Caco-2 (cell line): ENCODE measurements at places on chromosomes 2 and 18. TPM values are rescaled to one million over a fixed set of nuclear protein-coding genes. Genes with fewer than 3 reads are reported as not detected.

DNA sequence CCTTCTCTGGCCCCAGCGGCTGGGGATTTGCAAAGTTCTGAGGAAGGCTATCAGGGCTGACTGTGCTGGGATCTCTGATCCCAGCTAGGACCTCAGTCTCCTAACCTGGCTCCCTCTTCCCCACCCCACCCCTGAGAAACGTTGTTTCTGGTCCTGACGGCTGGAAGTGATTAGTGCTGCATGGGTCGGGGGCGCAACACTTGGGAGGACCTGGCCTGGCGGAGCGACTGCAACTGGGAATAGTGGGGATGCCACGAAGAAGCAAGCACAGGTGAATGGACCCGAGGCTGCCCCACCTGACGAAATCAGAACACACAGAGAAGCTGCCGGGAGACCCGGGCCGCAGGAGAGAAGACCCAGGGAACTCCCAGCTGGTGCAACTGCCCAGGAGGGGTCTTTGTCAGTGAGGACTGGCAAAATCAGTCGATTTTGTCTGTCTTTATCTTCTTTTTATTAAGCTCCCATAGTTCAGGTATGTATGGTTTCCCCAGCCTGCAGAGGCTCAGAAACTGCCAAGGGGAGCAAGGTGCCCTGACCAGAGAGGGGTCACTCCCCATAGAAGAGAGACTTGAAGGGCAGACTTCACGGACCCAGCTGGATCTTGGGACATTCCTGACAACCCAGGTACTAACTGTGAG is 656 bp upstream of the LBX2 start:
- no peak for DNase-seq
- H3K27me3 ChIP-seq = no peaks in the 10 kb centered on the region
- H3K4me1 ChIP-seq = peaks cover 50% of the 10 kb centered on the region
- H3K36me3 ChIP-seq = peaks cover 1% of the 10 kb centered on the region; the same call in 1 of the 2 replicates

GRCh38 chr2:212908682-212909435 is 242.6 kb downstream of the IKZF2 start:
- H3K36me3 ChIP-seq = no peaks in the 10 kb centered on the region
- H3K4me1 ChIP-seq = peaks cover 31% of the 10 kb centered on the region
- DNase-seq = no peak
- peak overlapping the region; percentile 29 for H3K27ac ChIP-seq

DNA sequence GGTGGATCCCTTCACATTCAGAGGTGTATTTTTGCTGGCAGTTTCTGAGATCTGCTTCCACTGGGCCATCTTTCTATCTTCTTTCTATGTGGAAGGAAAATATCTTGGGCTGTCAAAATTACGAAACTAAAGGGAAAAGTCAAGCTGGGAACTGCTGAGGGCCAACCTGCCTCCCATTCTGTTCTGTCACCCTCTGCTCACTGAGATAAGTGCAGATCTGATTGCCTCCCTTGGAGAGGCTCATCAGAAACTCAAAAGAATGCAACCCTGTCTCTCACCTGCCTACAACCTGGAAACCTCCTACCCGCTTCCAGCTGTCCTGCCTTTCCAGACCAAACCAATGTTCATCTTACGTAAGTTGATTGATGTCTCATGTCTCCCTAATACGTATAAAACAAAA is 26.5 kb downstream of the RAX start:
- H3K4me3 ChIP-seq = no peak overlapping the region
- no peaks in the 10 kb centered on the region for H3K4me1 ChIP-seq
- H3K27me3 ChIP-seq = no peaks in the 10 kb centered on the region

DNA sequence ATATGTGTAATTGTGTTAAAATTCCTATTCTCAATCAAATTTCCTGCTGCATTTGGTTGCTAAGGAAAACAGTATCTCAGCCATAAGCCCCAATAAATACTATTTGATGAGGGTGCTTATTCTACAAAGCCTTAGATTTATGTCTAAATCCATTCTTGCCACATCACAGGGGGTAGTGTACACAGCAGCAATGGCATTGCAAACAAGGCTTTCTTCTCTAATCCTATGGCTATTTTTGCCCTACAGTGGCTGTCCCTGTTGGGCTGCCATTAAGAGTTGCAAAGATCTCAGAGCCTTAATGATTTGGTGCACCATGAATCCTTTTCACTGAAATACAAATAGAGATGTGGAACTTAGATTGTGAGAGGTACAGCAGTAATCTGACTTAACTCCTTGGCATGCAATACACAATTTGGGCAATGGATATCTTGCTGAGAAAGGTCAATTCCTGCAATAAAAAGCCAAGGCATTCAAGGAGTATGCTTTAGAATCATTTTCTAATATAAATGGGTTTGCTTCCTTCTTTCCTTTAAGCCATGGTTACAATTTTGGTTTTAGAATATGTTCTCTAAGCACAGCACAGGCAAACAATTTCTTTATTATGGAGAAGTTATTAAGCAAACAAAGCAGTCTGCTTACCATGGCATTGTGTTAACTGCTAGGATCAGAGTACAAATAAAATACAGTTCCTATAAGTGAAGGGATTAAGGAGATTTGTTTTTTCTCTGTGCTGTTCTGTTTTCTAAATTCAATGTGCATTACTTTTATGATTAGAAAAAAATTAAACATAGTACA is 69.8 kb upstream of the CD302 start:
- no peak overlapping the region for H3K27ac ChIP-seq
- H3K27me3 ChIP-seq = no peaks in the 10 kb centered on the region

DNA sequence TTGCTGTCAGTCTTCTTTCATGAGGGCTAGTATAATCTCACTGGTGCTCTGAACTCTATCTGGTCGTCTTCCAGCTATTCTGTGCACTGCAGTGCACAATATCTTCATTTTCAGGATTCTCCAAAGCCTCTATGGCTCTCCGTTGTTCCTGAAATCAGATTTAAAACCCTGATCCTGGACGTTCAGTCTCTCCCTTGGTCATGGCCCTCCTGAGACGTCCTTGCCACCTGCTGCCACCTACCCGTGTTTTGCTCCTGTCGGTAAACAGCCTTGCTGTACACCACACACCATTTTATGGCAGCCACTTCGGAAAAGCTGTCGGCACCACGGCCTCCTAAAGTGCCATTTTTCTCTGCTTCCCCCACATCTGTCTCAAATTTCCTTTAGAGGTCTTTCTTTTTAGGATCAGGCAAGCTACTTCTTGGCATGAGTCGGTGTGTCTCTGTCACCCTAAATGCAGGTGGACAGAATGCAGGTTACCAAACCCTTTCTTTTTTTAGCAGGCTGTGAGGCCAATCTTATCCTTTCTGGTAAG is 170.0 kb downstream of the HRH4 start:
- no peak overlapping the region for H3K27ac ChIP-seq
- DNase-seq = no peak
- no peaks in the 10 kb centered on the region for H3K27me3 ChIP-seq
- H3K4me1 ChIP-seq = no peaks in the 10 kb centered on the region

GRCh38 chr18:48922226-48922800 is 28.5 kb downstream of the SMAD7 start:
- H3K27ac ChIP-seq = no peak overlapping the region
- H3K27me3 ChIP-seq = no peaks in the 10 kb centered on the region
- no peaks in the 10 kb centered on the region for H3K4me1 ChIP-seq

GRCh38 chr2:17892770-17893534 is 14.5 kb downstream of the KCNS3 start:
- H3K4me1 ChIP-seq = no peaks in the 10 kb centered on the region
- no peak overlapping the region for H3K4me3 ChIP-seq
- DNase-seq = no peak
- H3K27me3 ChIP-seq = no peaks in the 10 kb centered on the region
- no peaks in the 10 kb centered on the region for H3K36me3 ChIP-seq

GRCh38 chr2:224997802-224998201 is 44.5 kb downstream of the DOCK10 start:
- H3K27ac ChIP-seq = no peak overlapping the region
- H3K4me3 ChIP-seq = no peak overlapping the region
- no peaks in the 10 kb centered on the region for H3K4me1 ChIP-seq
- DNase-seq = no peak
- H3K27me3 ChIP-seq = no peaks in the 10 kb centered on the region

DNA sequence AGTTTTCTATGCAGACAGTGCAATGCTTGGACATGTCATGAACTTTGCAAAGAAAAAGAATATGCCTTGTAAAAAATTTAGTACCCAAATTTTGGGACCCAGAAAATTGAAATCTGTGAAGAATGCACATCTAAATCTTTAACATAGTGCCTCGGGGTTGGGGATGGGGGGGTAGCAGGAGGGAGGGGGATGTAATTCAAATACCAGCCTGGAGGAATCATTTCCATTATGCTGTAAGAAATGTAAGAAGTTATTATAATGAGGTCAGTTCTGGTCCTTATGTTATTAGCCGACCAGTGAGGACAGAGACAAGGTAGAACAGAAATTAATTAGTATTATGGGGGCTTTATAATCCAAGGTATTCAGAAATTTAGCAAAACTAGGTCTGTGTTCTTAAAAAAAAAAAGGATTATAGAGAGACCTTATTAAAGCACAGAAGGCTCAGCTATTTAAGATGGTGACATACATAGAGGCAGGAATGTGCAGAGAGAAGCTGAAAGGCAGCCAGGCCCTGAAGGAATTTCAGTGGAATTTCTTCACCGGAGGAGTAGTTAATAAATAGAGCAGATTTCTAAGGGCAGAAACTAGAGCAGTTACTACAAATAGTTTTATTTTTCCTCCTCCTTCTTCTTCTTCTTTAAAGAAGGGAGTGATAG is 89.0 kb upstream of the RBMS1 start:
- H3K36me3 ChIP-seq = no peaks in the 10 kb centered on the region; the same call in 1 of the 2 replicates
- H3K4me3 ChIP-seq = no peak overlapping the region
- no peaks in the 10 kb centered on the region for H3K27me3 ChIP-seq
- peak; percentile 18 for DNase-seq
- H3K27ac ChIP-seq = peak overlapping the region; percentile 83
- H3K4me1 ChIP-seq = peaks cover 14% of the 10 kb centered on the region

- no peak overlapping the region for H3K27ac ChIP-seq
- peak; percentile 73 for DNase-seq
- no peak overlapping the region for H3K4me3 ChIP-seq
- no peaks in the 10 kb centered on the region for H3K36me3 ChIP-seq
- H3K27me3 ChIP-seq = no peaks in the 10 kb centered on the region
Measured at GRCh38 chr2:10817413-10817812, 4.8 kb upstream of the PDIA6 start.

DNA sequence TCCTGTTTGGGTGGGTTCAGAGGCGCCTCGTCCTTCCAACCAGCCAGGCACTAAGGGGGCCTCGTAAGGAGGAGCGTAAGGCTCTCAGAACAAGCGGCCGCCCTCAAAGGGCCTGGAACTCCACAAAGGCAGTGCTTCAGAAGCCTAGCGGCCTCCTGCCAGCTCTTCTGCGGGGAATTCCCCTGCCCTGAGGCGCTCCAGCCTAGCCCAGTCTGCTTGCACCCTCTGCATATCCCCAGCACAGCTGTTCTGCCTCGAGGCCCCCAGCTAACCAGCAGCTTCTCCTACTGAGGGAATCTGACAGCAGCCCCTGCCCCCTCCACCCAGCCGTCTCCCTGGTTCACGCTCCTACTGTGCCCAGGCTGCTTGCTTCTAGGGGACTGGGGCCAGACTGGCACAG is 265.9 kb downstream of the TFCP2L1 start:
- no peak for DNase-seq
- no peaks in the 10 kb centered on the region for H3K36me3 ChIP-seq
- peaks cover 4% of the 10 kb centered on the region for H3K4me1 ChIP-seq
- no peaks in the 10 kb centered on the region for H3K27me3 ChIP-seq
- H3K4me3 ChIP-seq = no peak overlapping the region

GRCh38 chr2:173238385-173238784 is 116.3 kb upstream of the CDCA7 start:
- H3K27ac ChIP-seq = no peak overlapping the region
- no peak for DNase-seq
- no peaks in the 10 kb centered on the region; the same call in 1 of the 2 replicates for H3K36me3 ChIP-seq

DNA sequence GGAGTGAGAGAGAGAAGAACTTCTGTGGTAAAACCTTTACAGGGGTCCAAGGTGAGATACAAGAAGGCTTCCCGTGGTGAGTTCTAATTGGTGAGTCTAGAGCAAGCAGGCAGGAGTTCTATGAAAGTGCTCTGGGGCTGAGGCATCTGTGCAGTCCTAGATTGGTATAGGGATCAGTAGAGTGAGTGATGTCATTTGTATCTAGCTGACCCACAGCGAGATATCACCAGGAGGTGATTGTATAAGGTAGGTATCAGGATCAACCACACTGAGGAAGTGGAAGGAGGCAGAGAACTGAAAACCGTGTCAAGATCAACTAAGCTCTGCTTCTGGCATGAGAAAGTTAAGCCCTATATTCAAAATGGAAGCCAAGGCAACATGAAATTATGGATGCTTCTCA is 1648.9 kb upstream of the TMEFF2 start:
- no peaks in the 10 kb centered on the region for H3K27me3 ChIP-seq
- H3K4me3 ChIP-seq = no peak overlapping the region
- no peaks in the 10 kb centered on the region for H3K36me3 ChIP-seq
- no peak overlapping the region for H3K27ac ChIP-seq

DNA sequence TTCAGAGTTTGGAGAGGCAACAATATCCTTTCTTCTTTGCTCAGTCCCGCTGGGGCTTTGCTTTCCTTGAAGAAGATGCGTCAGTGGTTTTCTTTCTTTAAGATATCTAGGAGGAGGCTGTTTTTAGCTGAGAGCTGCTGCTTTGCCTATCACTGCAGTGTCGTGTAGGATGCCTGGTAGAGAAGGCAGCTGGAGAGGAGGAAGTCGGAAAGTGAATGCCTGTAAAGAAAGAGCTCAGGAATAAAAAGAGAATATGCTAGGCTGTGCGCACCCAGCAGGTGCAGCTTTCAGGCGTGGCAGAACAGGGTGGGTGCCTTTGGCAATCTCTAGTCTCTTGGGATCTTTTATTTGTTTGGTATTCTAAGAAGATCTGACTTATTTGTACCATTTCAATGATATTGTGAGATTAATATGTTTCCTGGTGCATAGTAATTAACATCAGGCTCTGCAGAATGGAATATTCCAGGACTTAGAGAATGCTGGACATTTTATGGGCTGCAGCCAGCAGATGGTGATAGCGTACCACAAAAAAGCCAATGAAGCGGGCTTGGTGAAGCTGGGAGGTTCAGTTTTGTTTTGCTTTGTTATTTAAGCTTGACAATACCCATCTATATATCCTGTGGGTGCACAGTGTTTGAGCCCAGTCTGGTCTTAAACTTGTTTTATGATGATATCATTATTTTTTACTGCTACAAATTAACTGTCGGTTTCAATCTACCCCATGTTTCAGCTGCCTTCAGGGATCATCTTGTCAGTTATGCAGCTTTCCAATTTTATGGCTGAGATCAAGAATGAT is 34.9 kb downstream of the CAVIN2 start:
- no peaks in the 10 kb centered on the region for H3K4me1 ChIP-seq
- H3K27me3 ChIP-seq = no peaks in the 10 kb centered on the region
- DNase-seq = peak; percentile 58

- H3K4me1 ChIP-seq = no peaks in the 10 kb centered on the region
- no peak overlapping the region for H3K4me3 ChIP-seq
- H3K27ac ChIP-seq = no peak overlapping the region
- DNase-seq = no peak
Measured at GRCh38 chr2:239424337-239425045, 23.7 kb upstream of the HDAC4 start.

- no peak overlapping the region for H3K4me3 ChIP-seq
- H3K27ac ChIP-seq = no peak overlapping the region
- H3K4me1 ChIP-seq = peaks cover 6% of the 10 kb centered on the region; the same call in 1 of the 2 replicates
- no peaks in the 10 kb centered on the region for H3K36me3 ChIP-seq
Measured at GRCh38 chr2:45214550-45214949, 205.3 kb upstream of the SIX2 start.

The RELCH gene
- total RNA-seq = 16.8 and 19.6 TPM in 2 replicates

The LBX2 gene
- 11.1 and 11.4 TPM in 2 replicates for total RNA-seq

The ARHGEF33 gene
- total RNA-seq = 0.26 TPM in 1 of 2 replicates, not detected in the other

The EPB41L3 gene
- total RNA-seq = 7.1 and 8.7 TPM in 2 replicates

The CYBRD1 gene
- 6.5 and 9.7 TPM in 2 replicates for total RNA-seq

The COLEC12 gene
- 0.09 and 0.44 TPM in 2 replicates for total RNA-seq
